ENCODE measurements at places on chromosomes 2 and 18.

GRCh38 chr2:63856303-63856603 lies 14.6 kb downstream of the UGP2 start:
- DNase-seq: no peak

GRCh38 chr2:202017940-202018339 lies 15.7 kb upstream of the FZD7 start:
- no peak for DNase-seq

GRCh38 chr2:179954026-179954425 lies 53.1 kb downstream of the CWC22 start:
- peak; percentile 81 for DNase-seq

- no peak for DNase-seq
Observed at GRCh38 chr2:189661957-189662321, 680 bp downstream of the ASNSD1 start.

DNA sequence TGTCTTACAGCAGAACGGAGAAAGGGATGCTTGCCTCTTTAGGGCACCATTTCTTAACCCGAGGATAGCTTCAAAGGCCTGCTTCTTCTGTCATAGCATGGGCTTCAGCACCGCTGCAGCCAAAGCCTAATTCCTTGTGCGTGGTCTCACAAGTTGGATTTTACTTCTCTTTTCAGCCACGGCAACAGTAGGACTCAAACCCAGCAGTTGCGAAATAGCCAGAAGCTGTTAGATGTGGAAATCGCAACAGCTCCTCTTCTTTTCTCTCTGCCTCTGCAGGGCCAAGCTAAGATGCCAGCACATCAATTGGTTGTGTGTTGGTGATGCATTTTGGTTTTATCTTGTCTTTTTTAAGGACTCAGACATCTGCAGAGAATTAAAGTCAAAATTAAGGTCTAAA lies 3.1 kb downstream of the NRXN1 start:
- no peak for DNase-seq

DNA sequence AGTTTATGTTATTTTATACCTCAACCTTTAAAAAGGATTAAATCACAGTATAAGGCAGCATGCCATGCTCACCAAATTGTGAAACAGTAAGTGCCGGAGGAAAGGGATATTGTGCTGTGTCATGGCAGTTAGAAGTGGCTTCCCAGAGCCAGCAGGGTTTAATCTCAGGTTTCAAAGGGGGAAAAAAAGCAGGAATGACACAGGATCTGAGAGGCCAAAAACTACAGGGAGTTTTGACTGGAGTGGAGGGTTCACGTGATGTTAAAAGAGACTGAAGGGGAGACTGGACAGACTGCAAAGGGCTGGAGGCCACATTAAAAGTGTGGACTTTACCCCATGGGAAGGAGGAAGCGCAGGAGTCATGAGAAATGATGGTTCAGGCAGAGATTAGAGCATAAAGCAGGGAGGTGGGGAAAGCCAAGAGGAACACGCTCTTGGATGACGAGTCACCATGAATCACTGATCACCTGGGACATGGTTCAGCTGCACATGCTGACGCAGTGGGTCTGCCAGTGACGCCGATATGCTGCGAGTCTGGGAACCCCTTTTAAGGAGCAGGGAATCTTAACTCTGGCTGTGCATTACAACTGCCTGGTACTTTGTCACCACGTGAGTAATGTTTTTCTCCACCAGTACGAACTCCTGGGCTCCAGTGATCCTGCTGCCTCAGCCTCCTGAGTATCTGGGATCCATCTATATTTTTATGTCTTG lies 6.1 kb downstream of the CHMP1B start:
- peak; percentile 100 for DNase-seq

Data from bronchial epithelial cell (primary cell).